ENCODE measurements at places on chromosomes 4 and X. TPM values are rescaled to one million over a fixed set of nuclear protein-coding genes. Genes with fewer than 3 reads are reported as not detected.

HMX1 gene
- not detected for total RNA-seq

ARMCX1 gene
- 75.8 TPM for total RNA-seq

TCEAL9 gene
- 76.7 TPM for total RNA-seq

SPATA18 gene
- total RNA-seq: 1.3 TPM

CETN2 gene
- 14.5 TPM for total RNA-seq

STAP1 gene
- under 0.01 TPM for total RNA-seq

CHST7 gene
- 71.4 TPM for total RNA-seq

NAT8L gene
- total RNA-seq: not detected

DGAT2L6 gene
- not detected for total RNA-seq

CXCL10 gene
- not detected for total RNA-seq

GPC3 gene
- not detected for total RNA-seq

RGN gene
- 0.34 TPM for total RNA-seq

HERC5 gene
- 2.2 TPM for total RNA-seq

TRAM1L1 gene
- total RNA-seq: 0.22 TPM

COX7B2 gene
- not detected for total RNA-seq

TBC1D8B gene
- total RNA-seq: 3.7 TPM

P2RY8 gene
- 0.26 TPM for total RNA-seq

ASMT gene
- not detected for total RNA-seq

QDPR gene
- total RNA-seq: 14.4 TPM

CFAP97 gene
- 33.2 TPM for total RNA-seq

BEX1 gene
- total RNA-seq: 0.33 TPM

ACE2 gene
- total RNA-seq: not detected

XIAP gene
- 53.7 TPM for total RNA-seq

BEND4 gene
- total RNA-seq: under 0.01 TPM

F8A1 gene
- 2.1 TPM for total RNA-seq

NPFFR2 gene
- total RNA-seq: not detected

CXCL8 gene
- total RNA-seq: 69.8 TPM

GPR50 gene
- total RNA-seq: not detected

GAGE13 gene
- total RNA-seq: not detected

PABPC4L gene
- 0.65 TPM for total RNA-seq

AGTR2 gene
- not detected for total RNA-seq

CCNA2 gene
- 11.2 TPM for total RNA-seq

GIMD1 gene
- not detected for total RNA-seq

TMSB15C gene
- total RNA-seq: 8.5 TPM

FRMPD4 gene
- under 0.01 TPM for total RNA-seq

PWWP3B gene
- not detected for total RNA-seq

GAGE12F gene
- total RNA-seq: not detected

FRG2 gene
- not detected for total RNA-seq

VCX2 gene
- not detected for total RNA-seq

AMOT gene
- 9.7 TPM for total RNA-seq

MND1 gene
- 0.87 TPM for total RNA-seq

PGAM4 gene
- total RNA-seq: not detected

SYTL5 gene
- total RNA-seq: under 0.01 TPM

HTR2C gene
- total RNA-seq: not detected

SCRG1 gene
- total RNA-seq: not detected

P2RY4 gene
- total RNA-seq: 0.09 TPM

C4orf36 gene
- total RNA-seq: 0.52 TPM

TAF7L gene
- total RNA-seq: under 0.01 TPM

SMS gene
- total RNA-seq: 170 TPM

TACR3 gene
- total RNA-seq: not detected

BEX5 gene
- 1.7 TPM for total RNA-seq

RPA4 gene
- 1.4 TPM for total RNA-seq

FAT1 gene
- total RNA-seq: 1.6 TPM

SASH3 gene
- not detected for total RNA-seq

TBC1D9 gene
- 51.6 TPM for total RNA-seq

MFAP3L gene
- 4.0 TPM for total RNA-seq
